ENCODE measurements at places on chromosomes 5 and 9.

GRCh38 chr5:144583541-144584449 is 413.1 kb downstream of the KCTD16 start:
- DNase-seq: no peak

- no peak for DNase-seq
Observed at GRCh38 chr5:75412111-75412990, 75.3 kb downstream of the HMGCR start.

GRCh38 chr9:9615086-9615485 is 997.7 kb downstream of the PTPRD start:
- DNase-seq: no peak

- no peak for DNase-seq
Observed at GRCh38 chr5:149133795-149134777, 7.2 kb upstream of the ABLIM3 start.

DNA sequence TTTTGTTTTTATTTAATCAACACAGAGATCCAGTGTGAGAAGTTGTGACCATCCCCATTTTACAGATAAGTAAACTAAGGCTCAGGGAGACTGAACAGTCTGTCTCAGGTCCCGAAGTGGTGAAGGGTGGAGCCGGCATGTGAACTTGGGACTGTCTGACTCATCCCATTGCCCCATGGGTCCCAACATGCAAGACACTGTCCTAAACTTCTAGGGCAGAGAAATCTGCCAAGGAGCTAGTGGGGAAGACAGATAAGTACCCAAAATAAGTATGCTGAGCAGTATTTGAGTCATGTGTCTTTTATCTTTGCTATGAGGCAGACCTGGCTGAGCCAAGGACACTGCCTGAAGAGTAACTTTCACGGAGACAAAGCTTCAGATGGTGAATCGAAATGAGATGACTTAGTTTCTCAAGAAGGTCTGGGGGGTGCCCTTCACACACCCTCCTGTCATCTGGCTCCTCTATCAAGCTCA is 64.3 kb upstream of the SLC25A51 start:
- no peak for DNase-seq

GRCh38 chr9:4553951-4554381 is 63.7 kb downstream of the SLC1A1 start:
- DNase-seq: no peak

DNA sequence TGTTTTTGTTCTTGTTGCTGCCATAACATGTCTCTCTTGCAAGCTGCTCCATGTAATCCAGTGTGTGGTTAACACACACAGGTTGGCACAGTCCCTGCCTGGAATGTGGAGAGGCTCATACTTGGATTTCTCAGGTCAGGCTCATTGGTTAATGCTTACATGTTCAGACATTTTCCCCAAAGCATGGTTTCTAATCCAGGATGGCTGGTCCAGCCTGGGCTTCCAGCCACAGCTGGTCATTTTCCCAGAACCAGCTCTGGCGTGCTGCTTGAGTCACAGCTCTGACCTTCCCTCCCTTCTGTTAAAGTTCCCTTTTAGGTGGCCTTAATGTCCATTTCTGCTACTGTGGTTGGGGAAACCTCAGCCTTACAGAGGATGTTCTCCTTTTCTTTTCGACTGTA is 294.3 kb downstream of the TAF11L14 start:
- DNase-seq: no peak

GRCh38 chr5:72478276-72478675 is 28.9 kb downstream of the ZNF366 start:
- DNase-seq: no peak

- no peak for DNase-seq
Observed at GRCh38 chr9:127877566-127877998, at the start of gene AK1. AK1 (minus strand) TSS chr9:127877675; CDS start chr9:127874617, 3,058 bp downstream.

- DNase-seq: no peak
Observed at GRCh38 chr5:79509244-79509885, 4.6 kb downstream of the HOMER1 start.

- DNase-seq: no peak
Observed at GRCh38 chr9:70428781-70429180, 14.3 kb upstream of the KLF9 start.

- DNase-seq: peak; percentile 68
Observed at GRCh38 chr9:133144142-133144903, 19.4 kb downstream of the GBGT1 start.

DNA sequence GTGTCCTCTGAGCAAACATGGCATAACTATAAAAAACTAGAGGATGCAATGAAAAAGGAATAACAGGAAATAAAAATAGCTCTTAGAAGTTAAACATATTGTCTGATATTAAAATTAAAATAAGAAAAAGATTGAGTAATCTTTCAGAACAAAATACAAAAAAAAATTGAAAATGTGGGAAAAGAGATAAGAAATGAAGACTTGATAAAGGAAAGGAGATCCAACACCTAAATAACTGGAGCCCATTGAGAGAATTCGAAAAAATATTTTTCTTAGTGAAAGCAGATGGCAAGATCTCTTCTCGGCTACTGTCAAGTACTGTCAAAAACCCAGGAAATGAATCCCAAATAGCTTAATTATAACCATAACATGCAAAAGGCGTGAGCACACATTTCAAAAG is 24.9 kb downstream of the LIFR start:
- no peak for DNase-seq

DNA sequence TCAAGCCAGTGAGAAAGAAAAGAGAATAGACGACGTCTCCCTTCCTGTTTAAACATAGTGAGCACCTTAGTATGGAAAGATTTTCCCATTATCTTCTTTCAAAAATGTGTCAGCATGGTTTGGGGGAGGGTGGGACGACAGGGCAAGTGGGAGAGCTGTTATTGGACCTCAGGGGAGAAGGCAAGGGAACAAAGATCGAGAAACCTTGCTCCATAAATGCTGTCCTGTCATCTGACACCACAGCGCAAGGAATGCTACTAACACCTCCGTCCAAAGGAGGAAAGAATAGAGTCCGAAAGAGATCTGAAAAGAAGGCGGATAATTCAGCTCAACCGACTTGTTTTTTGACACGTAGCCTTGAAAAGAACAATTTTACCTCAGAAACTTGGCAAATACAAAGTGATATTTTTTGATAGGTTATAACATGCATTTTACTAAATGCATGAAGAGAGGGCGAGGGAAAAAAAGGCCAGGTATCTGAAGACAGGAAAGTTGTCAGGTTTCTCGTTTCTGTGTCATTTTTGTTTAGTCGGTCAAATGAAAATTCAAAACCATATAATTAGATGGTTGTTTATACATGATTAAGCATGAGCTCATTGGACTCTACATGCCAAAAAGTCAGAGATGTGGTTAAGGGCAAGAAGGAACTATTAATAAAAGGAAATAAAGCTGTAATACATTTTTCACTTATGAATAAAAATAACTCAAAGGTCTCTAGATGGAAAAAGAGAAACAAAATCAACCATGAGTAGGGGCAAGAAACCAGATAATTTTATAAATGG is 155.7 kb downstream of the GLIS3 start:
- DNase-seq: no peak

DNA sequence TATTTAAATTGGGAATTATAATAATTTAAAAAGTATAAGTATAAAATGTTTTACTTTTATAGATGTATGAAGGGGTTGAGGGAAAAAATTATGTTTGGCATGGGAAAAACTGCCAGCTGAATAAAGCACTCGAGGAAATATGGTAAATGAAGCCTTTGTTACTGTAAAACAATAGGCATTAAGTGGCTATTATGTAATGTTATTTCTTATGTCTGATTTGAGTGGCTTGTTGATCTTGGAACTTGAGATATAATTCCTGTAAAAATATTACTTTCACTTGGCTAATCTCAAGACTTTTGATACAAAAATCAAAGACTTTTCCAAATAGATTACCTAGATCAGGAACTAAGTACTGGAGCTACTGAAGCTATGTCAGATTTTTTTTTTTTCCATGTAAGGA is 182.9 kb downstream of the CD180 start:
- DNase-seq: no peak

GRCh38 chr9:272251-273213 is 57.9 kb downstream of the DOCK8 start:
- DNase-seq: peak; percentile 30

GRCh38 chr9:123926941-123927340 is 3.0 kb downstream of the DENND1A start:
- DNase-seq: no peak

- no peak for DNase-seq
Observed at GRCh38 chr5:4001004-4001403, 405.4 kb downstream of the IRX1 start.

DNA sequence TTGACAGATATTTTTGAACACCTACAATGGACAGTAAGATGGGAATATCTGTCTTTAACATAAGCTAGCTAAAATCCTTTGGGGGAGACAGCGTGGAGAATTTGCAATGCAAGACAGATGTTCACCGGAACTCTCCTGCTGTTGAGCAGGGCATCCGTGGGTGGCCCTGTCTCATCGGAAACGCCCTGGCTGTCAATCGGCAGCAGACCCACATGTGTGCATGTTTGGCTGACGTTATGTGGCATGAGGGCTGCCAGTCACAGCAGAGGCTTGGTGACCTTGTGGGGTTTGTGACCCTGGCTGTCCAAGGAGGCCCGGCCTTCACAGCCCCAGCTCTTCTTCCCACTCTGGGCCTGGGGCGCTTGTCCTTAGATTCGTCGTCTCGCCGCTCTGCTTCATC is 129.7 kb upstream of the OTULINL start:
- no peak for DNase-seq

GRCh38 chr5:177327539-177328522 is 16.1 kb upstream of the MXD3 start:
- DNase-seq: no peak

GRCh38 chr5:130801963-130802362 is 363.1 kb downstream of the HINT1 start:
- no peak for DNase-seq

DNA sequence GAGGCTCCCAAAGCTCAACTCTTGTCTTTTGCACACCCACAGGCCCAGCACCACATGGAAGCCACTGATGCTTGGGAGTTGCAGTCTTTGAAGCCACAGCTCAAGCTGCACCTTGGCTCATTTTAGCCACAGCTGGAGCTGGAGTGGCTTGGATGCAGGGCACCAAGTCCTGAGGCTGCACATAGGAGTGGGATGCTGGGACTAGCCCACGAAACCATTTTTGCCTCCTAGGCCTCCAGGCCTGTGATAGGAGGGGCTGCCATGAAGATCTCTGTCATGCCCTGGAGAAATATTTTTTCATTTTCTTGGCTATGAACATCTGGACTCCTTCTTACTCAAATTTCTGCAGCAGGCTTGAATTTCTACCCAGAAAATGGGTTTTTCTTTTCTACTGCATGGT is 438.5 kb upstream of the TNC start:
- DNase-seq: no peak

DNA sequence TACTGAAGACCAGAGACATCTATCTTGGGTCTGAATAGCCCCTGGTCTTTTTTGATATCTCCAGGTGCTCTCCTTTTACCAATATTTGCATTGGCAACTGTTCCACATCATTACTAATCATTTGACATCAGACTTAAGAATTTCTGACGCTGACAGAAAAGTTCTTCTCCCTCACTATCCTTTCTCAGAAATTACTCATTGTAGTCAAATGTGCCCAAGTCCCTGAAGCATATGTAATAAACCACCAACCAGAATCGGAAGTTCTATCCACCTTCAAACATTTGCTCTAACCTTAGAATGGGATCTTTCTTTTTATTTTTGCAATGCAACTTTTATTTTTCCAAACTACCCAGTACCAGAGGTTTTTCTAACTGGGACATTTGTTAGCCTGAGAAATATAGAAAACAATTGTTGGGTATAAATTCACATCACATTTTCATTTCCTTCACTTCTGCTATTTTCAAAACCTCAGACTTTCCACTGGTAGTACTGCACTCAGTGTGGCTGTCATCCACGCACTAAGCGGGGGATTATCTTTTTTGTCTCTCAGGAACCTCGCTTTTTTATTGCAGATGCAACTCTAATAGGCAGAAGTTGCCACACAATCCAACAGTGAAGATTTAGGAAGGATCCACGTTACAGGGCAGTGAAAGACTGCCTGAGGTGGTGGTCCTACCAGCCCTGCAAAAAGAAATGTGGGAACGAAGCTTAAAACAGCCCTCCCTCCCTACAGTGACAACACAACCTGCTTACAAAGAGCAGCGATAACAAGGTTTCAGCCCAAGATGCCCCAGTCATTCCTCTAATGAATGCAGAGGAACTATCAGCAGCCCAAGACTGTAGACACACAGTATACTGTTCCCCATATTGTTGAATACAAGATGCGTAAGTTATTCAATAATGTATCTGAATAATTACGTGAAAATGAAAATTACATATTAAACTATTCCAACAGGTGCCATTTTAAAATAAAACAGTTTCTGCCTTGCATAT is 201.2 kb downstream of the EBF1 start:
- DNase-seq: no peak

- no peak for DNase-seq
Observed at GRCh38 chr5:126137891-126138280, 285.3 kb upstream of the GRAMD2B start.

- DNase-seq: no peak
Observed at GRCh38 chr5:115842952-115843351, 1.2 kb downstream of the AP3S1 start.

DNA sequence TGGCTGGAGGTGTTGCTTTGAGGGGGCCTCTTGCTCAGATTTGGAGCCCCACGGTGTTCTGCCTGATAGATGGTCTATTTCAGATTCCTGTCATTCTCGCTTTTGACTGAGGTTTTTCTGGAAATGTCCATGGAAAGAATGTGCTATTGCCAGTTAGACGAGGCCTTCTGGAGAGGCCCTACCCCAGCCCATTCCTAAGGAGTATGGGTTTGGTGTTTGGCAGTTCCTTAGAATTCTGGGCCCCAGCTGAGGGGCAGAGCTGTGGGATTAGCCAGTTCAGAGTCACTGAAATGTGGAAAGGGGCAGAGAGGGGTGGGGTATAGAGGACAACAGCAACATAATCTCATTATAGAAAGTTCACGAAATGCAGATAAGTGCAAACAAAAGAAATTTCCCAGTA is 50.5 kb downstream of the GALNT10 start:
- no peak for DNase-seq

- DNase-seq: no peak
Observed at GRCh38 chr5:168261227-168261571, 30.2 kb upstream of the WWC1 start.

DNA sequence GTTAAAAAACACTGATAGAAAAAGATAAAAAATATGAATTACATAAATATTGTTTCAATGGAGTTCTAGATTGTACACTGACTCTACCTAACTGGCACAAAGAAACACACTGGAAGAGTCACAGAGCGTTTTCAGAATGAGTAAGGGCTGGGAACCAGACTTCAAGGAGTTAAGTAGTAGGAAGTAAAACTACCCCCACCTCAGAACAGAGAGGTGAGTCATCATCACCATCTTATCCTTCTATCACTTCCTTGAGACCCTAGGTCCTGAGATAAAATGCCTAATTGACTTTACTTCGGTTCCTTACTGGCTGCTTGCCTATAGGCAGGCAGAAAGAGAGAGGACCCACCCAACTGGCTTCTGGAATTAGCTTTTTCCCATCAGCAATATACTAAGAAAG is 79.7 kb downstream of the ELAVL2 start:
- no peak for DNase-seq

DNA sequence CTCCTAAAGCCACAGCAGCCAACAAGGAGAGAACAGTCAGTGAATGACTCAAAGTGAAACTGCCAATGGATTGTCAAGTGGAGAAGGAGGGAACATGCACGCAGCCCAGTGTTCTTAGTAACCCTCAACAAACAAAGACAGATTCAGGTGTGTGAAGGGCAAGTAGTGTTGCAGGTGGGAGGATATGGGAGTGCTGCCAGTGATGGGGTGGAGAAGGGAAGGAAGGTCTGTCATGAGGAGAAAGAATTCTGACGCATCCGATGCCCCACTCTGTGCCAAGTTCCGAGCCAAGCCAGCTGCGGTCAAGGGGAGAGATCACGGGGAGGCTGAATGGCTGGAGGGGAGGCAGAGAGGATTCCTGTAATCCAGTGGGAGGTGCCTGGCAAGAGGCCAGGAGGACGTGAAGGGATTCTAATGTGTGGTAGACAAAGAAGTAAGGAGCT is 56.5 kb downstream of the CAST start:
- DNase-seq: no peak

Measured in stimulated activated CD4-positive, alpha-beta T cell treated with anti-CD3 and anti-CD28 coated beads, Interleukin-1b, Interleukin-23, amount 100 ng/mL, for 4 hours (primary cell).